ENCODE measurements at places on chromosomes 6 and 20. TPM values are rescaled to one million over a fixed set of nuclear protein-coding genes. Genes with fewer than 3 reads are reported as not detected.

DNA sequence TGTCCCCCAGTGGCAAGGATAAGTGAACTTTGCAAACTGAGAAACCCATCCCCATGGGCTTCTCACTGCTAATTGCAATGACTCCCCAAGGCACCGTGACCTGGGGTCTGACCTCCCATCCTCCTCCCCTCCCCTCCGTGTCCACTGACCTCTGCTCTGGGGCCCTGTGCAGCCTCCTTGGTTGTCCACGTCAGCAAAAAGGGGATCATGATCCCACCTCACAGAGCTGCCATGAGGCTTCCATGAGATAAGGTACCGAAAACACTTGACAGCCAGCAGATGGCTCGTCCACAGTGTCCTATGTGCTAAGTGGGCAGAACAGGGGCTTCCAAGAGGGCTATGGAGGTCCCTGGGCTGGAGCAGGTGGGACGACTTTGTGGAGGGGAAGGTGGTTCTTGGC, 104.5 kb downstream of the GRM4 start:
- DNase-seq = no peak

DNA sequence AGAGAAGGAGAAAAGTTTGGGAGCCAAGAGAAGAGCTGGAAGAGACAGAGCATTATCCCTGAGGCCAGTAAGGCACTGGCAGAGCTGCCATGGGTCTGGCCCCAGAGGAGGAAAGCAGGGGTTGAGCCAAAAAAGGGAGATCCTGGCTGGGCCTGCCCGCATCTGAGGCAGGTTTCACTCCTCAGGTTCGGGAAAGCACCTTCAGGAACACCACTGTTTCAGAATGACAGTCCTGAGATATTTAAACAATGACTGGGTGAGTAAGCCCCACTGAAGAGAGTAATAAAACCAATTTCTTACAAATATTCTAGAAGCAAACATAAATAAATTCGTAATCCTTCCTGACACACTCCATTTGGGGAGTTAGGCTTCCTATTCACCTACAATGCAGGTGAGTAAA, 152.2 kb downstream of the BACH2 start:
- DNase-seq = no peak

DNA sequence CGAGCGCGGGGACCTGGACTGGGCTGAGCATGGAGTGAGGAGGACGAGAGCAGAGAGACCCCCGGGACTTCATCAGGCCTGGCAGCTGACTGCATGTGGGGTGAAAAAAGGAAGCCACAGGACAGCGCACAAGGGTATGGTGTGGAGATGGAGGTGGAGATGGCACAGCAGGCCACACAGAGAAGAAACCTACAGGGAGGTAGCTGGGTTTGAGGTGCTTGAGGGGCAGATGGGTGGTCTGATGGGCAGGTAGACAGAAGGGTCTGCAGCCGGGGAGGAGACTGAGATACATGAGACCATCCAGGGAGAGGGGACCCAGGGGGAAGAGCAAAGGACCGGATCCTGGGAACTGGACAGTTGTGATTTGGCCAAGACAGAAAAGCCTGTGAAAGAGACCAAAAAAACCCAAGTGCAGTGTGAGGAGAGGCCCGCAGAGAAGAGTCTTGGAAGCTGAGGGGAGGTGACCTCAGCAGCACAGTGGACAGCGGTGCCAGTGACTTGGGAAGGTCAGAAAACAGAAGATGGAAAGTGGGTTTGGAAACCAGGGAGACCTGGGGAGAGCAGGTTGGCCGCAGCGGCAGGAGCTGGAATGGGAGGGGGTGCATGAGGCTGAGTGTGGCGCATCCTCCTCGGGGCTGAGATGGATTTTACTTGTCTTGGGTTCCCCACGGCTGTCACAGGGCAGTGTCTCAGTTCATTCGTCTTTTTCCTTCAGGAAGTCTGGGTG, 5.5 kb downstream of the HLA-DPB1 start:
- DNase-seq = no peak

GRCh38 chr20:37336369-37337207, 9.4 kb upstream of the SRC start:
- DNase-seq = no peak

GRCh38 chr20:3156811-3157619, 2.6 kb downstream of the FASTKD5 start:
- DNase-seq = no peak

DNA sequence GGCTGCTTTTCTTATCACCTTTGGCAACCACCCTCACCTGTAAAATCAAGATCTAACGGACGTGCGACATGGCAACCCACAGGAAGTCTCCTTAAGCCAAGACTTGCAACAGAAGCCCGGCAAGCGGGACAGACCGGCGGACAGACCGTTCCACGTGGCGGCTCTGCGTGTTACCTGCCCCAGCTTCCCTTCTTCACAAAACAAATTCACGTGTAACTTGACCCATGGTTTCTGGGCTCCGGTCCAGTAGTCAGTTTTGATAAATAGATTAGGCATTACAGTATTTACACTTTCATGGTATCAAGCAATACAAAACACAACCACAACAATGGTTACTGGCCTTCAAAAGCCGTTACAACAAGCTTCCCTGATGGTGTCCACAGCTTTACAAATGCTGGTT, 133.8 kb downstream of the PRND start:
- DNase-seq = no peak

GRCh38 chr6:151617539-151617938, 123.7 kb downstream of the CCDC170 start:
- no peak for DNase-seq

DNA sequence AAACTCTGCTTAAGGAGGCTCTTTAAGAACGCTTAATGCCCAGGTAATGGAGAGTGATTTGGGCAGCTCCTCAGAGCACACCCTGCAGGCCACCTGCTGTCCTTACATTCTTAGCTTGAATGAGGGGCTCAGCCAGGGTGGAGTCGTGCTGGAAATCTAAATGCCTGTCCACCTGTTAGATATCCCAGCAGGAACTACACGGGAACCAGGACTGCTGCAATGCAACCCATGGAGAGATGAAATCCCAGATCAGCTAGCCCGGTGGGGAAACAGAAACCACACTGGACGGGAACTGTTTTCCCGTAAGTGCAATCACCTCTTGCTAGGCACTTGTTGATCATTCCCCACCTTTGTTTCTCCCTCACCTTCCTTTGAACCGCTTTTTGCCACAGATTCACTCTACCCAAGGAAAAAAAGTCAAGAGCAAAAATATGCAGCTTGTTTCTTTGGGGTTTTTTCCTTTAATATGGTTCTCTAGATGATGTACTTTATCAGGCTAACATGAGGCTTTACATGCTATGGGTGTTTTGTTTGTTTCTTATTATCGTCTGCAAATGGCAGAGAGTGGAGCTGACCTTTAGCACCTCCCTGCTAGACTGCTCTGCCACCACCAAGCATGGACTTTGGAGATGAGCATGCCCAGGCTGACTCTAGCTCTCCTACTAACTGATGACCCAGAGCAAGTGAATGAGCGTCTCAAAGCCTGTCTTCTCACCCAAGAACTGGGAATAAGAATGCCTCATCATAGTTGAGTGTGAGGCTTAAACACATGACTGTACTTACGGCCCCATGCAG, 125.9 kb upstream of the TNFAIP3 start:
- no peak for DNase-seq

Gene FLRT3
- 0.64 TPM for polyA plus RNA-seq

Gene SMPDL3A
- polyA plus RNA-seq = 10.4 TPM
